ENCODE measurements at places on chromosomes 2 and 18.
A peak's percentile ranks its signal among the peaks of the same experiment; 100 is the strongest.

DNA sequence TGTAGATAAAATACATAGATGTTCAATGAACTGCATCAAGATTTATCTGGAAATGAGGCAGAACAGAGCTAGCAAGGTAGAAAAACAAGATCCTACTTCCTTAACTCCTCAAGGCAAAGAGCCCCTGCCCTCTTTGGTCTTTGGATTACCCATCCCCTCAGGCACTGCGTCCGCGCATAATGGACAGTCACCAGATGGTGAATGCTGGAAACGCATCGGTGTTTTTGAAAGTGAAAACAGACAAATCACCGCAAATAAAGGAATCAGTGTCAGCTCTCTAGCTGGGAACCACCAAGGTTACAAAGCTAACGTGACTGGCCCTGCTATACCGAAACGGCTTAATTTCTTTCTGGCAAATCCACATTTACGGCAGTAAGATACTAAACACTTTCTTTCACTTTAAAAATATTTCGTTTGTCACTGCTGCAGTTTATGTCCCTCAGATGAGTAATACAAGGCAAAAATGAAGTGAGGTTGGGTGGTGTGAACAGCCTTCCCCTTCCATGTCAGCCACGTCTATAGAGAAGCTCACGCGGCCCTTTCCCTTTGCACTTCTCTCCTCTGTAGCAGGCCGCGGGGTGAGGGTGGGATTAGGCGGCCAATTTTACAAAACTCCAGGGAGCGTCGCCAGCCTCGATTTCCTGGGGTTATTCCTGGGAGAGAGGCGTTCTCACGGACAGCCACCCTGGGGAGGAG, 627 bp upstream of the GALR1 start:
- no peak for DNase-seq

DNA sequence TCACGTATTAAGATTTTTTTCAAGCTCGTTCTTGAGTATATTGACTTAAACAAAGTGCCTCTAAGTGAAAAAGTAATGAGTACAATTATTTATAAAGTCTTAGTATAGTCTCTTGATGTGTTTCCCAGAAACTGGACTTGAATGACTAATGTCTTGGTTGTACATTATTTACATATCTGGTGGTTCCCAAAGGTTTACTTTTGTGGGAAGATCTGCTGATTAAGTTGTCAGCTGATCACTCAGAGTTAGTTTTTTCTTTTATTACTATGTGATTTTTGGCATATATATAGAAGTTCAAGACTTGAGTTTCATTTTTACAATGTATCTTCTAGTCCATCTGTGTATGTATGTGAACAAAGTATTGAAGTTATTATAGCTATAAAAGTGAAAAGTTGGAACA, 29.5 kb downstream of the RNF144A start:
- no peak for DNase-seq

- DNase-seq, result no peak
Measured at GRCh38 chr18:5746844-5747243, 148.5 kb downstream of the TMEM200C start.

GRCh38 chr2:27323596-27324285, 844 bp upstream of the MPV17 start:
- DNase-seq, result no peak

DNA sequence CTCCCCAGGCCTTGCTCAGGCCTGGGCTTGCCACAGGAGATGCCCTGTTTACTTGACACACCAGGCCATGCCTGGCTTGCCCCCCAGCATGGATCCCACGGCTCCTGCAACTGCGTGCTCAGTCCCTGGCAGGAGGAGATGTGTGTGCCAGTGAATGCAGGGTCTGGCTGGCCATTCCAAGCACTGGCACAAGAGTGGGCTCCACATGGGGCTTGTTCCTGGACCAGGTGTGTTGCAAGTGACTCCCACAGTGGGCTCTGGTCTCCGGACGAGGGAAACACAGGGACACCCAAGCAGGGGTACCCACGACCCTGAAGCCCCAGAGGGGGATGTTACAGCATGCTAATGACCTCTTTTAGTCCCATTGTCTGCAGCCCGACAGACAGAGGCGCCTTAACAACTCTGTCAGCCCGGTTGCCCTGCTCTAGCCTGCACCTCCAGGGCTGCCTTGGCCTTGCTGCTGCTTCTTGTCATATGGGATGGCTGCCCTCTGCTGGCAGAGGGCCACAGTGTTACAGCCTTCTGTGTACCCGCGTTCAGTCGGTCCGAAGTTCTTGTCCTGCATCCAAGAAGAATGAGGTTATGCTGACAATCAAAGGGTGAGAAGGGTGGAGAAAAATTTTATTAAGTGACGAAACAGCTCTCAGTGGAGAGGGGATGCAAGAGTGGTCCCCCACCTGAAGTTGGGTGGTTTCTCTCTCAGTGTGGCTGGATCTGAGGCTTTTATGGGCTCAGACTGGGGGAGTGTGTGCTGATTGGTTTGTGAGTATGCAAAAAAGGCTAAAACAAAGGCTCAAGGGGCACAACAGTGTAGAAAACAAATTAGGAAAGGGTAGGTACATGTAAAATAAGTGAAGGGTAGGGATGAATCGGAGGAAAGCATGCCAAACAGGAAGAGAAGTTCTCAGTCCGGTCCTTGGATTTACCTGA, 180.4 kb downstream of the MBD5 start:
- peak; percentile 49 for DNase-seq
